SJCRH30 (cell line): ENCODE measurements at places on chromosomes 1 and 21.

DNA sequence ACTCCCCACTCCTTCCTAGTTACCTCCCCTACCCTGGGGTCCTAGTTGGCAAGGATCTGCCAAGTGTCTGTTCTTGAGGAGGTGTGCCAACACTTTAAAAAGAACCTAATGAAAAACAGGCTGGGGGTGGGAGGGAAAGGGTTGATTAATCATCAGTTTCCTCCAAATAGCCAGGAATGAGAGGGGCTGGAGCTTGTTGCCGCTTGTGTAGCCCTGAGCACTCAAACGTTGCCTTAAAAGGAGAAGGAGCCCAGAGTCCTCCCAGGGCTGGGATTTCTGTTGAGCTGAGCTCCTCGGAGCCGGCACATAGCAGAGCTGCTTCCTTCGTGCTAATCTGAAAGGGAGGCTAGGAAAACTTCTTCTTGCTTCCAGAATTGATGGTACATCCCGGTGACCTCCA is 15.9 kb downstream of the SHISA4 start:
- no peak for DNase-seq

DNA sequence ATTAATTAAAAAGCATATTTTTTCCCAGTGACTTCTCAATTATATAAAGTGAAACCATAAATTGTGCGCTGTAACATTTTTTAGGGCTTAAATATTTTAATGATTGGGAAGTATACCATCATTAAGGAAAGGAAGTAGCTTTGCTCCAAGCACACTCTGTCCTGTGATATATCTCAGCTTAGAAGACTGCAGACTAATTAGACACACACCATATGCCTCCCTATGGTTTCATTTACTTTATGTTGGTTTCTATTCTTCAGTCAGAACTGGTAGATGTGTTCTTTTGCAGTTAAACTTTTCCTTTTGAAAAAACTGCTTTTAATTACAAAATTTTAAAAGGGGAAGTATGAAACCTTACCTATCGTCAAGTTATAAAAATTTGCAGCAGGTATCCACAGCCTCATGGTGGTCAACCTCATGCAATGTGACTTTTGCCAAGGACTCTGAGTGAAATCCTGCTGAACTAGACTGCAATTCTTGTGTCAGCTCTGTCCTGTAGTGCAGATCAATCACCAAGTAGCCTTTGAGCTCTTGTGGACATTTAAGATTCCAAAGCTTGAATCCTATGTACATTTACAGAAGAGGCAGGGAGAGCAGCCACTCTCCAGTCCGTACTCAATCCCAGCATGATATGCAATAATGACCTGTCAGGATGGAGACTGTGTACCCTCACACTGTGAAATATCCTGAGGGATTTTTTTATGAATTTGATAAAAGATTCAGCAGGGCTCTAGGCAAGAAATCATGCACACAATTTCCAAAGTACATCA is 149.1 kb downstream of the AMY1C start:
- DNase-seq = no peak

GRCh38 chr1:156268336-156268735 is 14.3 kb downstream of the SMG5 start:
- no peak for DNase-seq

DNA sequence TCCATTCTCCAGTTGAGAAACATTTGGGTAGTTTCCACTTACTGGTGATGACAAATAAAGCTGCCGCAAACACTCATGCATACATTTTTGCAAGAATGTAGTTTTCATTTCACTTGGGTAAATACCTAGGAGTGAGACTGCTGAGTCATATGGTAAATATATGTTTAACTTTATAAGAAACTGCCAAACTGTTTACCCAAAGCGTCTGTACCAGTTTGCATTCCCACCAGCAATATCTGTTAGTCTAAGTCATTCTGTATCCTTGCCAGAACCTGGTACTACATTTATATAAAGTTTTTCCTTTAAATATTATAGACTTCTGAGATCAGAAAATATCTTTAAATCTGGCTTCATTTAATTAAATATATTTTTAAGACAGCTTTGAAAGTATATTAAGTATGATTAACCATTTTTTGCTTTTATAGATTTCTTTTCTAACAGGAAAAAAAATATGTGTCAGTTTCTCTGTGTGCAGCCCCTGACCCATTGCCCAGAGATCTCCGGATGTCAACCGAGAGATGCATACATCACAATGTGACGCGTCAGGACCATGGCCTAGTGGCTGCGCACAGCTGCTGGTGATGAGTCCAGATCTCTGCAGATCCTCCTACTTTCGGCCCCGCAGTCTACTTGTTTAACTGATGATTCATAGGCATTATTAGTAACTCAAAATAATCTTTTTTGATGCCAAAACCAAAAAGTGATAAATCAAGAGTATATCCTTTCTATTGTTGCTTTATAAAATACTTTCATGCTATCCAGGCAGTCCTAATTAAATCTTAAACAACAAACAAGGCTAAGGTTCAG is 227.1 kb upstream of the MAP1LC3C start:
- no peak for DNase-seq

DNA sequence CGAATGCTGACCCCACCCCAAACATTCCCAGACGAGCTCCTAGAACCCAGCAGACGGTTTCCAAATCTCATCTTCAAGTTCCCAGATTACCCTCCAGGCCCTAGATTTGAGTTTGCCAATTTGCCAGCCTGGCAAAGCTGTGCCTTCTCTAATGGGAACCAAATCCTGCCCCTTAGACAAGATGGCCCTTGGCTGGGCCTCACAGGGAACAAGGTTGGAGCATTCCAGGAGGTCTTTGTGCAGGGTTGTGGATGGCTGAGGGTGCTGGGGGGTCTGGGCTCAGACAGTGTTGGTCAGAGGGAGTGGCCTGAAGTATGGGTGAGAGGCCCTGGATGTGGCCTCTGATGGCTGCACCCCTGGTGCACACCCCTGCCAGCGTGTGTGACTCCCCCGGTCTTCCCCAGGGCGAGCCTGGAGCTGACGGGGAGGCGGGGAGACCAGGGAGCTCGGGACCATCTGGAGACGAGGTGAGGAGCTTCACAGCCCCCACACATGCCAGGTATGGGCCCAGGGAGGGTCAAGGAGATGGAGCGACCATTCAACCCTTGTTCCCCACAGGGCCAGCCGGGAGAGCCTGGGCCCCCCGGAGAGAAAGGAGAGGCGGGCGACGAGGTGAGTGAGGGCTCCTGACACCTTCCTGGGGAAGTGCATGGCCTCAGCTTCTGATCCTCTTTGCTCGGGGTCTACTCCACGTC is 10.2 kb downstream of the COL6A1 start:
- no peak for DNase-seq

DNA sequence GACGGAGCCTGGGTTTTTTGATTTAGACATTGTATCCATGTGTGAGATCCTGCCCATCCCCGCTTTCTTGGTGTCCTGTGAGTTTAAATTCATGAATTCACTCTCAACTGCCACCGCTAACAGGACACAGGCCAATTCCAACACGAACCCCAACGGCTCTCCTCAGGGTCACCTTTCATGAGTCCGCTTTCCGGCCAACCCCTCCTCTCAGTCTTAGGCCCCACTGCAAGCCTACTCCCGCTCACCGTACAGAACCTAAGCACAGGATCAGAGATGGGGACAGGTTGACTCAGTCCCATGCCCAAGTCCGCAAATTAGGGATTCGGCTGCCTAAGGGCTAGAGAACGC is 238 bp upstream of the SCP2 start:
- DNase-seq = no peak

DNA sequence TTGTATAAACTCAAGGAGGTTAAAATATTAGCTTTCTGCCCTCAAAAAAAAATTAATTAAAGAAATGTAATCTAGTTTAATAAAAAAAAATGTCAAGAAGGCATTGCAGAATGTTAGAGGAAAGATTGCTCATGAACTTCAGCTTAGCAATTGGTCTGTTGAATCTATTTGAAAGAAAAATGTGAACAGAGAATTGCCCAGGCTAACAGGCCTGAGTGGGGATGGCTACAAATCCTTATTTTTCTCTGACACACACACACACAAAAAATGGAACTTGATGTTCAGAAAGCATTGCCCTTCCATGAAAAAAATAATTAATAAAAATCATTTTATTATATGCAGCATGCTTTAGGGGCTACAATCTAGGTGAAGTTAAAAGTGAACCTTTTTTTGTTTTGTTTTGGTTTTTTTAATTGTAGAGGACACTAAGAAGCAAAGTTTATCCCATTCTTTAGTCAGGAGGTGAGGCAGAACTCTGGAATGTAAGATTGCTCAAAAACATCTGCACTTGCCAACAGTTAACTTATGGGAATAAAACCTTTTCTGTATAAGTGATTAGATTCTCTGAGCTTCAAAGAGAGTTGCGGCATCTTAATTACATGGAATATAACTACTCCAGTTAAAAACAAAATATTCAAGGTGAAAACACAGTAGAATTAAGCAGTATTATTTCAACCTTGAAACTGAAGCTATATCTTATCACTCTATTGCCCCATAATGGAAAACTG is 658.5 kb upstream of the ADGRL2 start:
- DNase-seq = no peak

GRCh38 chr1:97918961-97919360 is 1.9 kb downstream of the DPYD start:
- DNase-seq = no peak

GRCh38 chr1:205930195-205930577 is 13.1 kb downstream of the SLC26A9 start:
- DNase-seq = no peak

DNA sequence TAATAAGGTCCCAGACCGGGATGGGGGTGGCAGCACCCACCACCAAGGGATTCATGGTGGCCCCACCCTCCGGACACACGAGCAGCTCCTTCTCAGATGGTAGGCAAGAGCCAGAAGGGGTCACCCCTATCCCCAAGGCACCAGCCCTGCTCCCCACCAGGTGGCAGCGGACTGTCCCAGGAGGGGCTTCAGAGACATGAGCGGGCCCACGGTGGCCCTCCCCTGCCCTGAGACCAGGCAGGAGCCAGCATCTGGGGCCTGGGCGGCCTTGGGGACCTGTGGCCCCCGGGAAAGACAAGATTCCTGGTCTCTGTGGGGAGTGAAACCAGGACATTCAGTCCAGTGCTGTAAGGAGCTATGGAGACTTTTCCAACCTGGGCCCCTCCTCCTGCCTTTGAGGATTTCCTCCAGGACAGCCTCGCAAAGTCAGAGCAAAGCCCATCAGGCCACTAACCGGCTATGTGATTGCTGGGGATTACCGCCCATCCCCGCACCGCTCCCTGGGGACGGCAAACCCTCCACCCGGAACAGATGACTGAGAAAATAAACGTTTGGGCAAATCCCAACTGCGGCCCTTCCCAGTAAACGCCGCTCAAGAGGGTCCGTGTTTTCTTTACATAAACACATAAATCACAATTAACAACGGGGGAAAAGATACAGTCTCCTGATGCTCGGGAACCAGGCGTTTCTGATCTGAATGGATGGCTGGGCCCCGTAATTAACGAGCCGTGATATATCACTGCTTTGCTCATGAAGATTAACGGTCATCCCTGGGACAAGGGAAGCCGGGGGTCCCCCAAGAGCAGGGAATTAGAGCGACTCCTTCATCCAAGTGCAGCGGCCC is 50.9 kb upstream of the ARHGEF16 start:
- DNase-seq = peak; percentile 50

DNA sequence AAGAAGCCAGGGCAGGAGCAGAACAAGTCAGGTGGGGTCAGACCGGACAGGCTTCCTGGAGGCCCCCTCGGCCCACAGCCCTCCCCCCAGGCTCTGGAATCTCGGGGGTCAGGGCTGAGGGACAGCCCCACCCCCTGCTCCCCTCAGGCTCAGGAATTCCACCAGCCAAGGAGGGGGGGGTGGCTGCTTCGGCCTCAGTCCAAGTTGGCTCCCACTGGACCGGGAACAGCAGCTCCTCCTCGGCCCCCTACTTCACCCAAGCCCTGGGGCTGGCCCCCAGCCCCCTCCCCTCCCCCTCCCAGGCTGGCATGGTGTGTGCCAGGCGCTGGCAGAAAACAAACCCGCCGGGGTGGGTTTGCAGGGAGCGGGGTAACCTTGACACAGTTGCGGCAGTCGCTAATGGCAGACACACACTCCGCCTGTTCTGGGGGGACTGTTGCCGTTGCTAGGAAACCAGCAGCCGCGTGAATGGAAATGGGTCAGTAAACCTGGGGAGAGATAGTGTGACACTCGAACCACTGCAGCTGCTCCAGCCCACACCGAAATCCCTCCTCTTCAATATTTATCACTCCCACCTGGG is 32.4 kb downstream of the AHDC1 start:
- peak; percentile 79 for DNase-seq

DNA sequence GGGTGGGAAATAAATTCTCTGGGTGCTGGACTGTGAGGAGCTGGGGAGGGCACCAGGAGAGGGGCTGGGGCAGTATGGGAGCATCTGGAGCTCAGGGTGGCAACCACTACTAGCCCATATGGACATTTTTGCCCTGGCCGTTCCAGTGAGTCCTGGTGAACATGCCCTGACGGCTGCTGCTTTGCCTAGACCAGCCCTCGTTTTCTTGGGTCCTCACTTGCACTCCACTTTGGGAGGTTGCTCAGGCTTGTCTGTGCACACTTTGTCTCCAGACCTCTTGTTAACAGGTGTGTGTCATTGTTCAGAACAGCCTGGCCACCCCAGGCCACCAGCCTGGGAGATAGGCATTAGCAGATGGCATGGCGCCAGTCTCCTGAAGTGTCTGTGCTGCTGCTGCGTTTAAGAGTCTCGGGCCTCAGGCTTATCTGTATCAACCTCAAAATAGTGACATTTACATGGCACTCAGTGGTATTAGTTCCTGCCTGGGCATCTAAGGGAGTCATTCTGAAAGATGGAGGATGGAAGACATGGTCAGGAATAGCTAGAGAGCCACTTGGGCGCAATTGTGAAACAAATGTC is 190.5 kb downstream of the PTPRU start:
- no peak for DNase-seq

DNA sequence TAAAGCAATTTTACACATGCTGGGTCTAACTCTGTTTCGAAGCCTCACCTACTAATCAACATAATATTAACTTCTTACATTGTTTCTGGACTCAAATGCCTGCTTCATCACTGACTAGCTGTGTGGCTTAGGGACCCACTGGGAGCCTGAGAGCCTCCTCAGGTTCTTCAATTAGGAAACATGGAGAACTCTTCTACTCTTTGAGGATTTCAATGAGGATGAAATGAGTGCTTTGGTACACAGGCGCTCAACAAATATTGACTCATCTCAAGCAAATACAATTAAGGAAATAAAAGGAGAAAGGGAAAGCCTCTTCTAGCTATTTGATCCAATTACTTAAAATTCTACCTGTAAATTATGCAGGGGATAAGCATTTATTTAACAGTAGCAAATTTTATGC is 84.4 kb upstream of the JAK1 start:
- DNase-seq = no peak

- DNase-seq = no peak
Observed at GRCh38 chr1:109623601-109624161, 4.0 kb downstream of the AMPD2 start.

- DNase-seq = no peak
Observed at GRCh38 chr1:150683914-150684313, 13.0 kb downstream of the GOLPH3L start.

GRCh38 chr21:34227386-34227852 is 136.4 kb upstream of the KCNE2 start:
- DNase-seq = no peak

- DNase-seq = no peak
Observed at GRCh38 chr1:114015075-114015474, 35.8 kb downstream of the OLFML3 start.

GRCh38 chr21:27275294-27275927 is 308.5 kb upstream of the ADAMTS5 start:
- DNase-seq = no peak
